Effector CD8-positive, alpha-beta T cell (primary cell): ENCODE measurements at places on chromosomes 4 and X.

DNA sequence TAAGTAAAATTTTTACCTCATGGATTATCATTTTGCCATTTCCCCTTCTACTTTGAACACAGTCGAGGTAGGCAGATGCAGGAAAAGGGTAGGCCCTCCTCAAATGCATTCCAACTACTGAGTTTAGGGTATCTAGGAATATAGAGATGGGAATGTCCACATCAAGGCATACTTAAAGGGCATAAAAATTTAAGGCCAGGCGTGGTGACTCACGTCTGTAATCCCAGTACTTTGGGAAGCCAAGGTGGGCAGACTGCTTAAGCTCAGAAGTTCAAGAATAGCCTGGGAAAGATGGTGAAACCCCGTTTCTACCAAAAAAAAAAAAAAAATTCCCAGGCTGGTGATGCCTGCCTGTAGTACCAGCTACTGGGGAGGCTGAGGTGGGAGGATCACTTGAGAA is 146.5 kb downstream of the PDGFC start:
- DNase-seq: no peak

DNA sequence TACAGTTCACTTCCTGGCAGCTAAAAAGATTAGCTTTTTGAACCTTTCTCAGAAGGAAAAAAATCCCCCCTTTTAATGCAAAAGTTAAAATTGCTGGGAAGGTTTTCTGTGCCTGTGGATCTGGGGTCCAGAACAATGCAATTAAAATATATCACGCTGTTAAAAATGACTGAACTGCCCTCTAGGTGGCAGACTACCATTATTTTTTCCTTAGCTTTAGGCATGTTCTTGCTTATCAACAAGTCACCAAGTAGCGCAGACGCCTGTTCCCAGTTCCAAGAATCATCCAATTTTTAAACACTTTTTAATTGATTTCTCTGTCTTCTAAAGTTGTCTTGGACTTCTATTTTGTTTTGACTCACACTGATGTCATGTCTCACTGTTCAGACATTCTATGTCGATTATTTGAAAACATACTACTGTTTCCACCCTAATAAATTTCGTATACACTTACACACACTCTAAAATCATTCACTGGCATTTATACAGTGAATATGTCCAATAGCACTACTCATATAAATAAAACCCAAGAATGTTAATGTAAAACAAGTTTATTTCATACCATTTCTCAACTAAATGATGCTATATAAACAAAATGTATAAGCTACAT is 661.6 kb downstream of the RAPGEF2 start:
- no peak for DNase-seq

DNA sequence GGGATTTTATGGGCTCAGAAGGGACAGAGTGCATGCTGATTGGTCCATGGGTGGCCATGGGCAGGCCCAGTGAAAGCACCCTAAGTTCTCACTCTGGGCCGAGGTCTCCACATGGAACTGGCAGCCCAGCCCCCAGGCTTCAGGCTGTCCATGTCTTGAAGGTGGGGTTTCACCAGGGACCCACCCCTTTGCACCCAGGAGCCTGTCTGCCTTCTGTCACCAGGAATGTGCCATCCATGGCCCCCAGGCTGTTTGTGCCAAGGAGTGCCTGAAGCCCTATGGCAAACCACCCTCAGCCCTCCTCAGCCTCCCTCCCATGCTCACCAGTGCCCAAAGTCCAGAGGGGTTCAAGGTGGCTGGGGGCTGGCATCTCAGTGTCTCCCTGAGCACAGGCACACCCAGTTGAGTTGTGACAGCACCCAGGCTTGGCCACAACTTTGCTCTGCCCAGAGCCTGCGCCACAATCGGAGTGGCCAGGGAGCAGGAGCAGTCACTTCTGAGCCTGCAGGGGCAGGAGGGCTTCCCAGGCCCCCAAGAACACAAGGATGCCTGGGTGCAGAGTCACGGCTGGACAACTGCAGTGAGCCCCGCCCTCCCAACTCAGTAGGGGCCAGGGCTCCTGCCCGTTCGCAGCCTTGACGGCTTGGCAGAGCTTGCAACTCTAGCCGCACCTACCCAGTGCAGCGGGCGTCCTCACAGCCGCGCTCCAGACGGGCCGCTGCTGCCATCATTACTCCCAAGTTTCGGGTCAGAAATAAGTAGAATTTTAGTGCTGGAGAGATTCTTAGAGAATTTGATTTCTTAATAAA is 185.3 kb upstream of the NUDT6 start:
- no peak for DNase-seq

GRCh38 chr4:41611124-41611838 is 73.3 kb downstream of the LIMCH1 start:
- no peak for DNase-seq

DNA sequence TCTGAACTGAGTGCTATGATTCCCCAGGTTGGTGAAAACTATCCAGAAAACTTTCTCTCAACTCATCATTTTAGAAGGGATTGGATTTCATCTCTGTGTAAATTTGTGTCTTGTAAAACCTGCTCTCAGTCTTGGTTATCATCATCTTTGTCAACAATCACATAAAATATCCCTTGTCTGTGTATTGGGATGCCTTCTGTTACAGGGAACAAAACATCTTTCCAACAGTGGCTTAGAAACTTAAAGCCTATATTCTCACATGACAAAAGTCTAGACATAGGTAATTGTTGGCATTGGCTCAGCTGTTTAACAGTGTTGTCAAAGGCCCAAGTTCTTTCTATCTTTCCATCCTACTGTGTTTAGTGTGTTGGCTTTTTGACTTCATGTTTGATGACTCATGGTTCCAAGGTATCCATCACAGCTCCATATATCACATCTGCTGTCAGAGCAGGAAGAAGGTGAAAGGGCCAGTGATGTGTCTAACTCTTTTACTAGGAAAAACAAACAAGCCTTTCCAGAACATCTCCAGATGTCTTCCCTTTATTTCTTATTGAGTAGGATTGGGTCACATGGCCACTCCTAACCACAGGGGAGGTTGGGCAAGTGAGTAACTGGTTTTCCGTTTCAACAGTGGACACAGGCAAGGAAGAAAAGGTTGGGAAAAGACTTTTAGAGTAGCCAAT is 65.0 kb downstream of the PHEX start:
- no peak for DNase-seq

DNA sequence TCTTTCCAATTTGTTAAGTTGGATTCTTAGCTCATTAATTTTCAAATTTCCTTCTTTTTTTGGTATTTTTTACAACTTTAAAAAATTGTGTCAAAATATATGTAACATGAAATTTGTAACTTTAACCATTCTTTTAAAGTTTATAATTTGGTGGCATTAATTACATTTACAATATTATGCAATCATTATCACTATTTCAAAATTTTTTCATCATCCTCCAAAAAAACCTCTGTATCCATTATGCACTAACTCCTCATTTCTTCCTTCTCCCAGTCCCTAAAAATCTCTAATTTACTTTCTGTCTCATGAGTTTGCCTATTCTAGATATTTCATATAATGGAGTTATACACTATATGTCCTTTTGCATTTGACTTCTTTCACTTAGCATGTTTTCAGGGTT is 4.7 kb upstream of the FAM47E start:
- no peak for DNase-seq

GRCh38 chr4:186118582-186118981 is 14.1 kb downstream of the FAM149A start:
- DNase-seq: no peak

- DNase-seq: no peak
These were observed 8.1 kb upstream of the TBC1D1 start for GRCh38 chr4:37882665-37883296.

DNA sequence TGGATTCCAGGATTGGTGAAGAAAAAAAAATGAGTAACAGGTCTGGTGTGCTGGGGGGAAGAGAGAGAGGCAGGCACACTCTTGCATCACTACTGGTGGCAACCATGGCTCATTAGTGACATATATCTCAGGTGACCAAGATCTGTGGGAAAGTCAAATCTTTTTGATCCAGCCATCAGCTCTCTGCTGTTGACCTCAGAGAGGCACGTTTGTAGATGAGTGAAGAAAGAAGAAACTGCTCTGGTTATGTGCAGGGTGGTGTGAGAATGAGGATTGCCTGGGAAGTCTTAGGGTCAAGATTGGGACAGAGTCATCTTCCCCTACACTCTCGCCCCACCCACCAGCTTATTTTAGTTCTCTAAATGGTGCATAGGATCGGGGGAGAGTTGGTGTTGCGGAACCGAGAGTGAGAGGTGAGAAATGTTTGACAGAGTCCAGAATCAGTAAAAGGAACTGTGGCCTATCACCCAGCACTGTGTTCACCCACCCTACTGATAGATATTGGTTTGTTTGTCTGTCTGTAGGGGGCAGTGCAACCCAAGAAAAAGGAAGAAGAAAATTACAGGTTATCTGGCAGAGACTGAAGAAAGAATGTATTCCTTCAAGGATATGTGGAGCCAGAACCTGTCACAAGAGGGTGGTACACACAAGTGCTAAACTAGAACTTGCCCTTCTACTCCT is 21.9 kb downstream of the ARMCX6 start:
- no peak for DNase-seq

DNA sequence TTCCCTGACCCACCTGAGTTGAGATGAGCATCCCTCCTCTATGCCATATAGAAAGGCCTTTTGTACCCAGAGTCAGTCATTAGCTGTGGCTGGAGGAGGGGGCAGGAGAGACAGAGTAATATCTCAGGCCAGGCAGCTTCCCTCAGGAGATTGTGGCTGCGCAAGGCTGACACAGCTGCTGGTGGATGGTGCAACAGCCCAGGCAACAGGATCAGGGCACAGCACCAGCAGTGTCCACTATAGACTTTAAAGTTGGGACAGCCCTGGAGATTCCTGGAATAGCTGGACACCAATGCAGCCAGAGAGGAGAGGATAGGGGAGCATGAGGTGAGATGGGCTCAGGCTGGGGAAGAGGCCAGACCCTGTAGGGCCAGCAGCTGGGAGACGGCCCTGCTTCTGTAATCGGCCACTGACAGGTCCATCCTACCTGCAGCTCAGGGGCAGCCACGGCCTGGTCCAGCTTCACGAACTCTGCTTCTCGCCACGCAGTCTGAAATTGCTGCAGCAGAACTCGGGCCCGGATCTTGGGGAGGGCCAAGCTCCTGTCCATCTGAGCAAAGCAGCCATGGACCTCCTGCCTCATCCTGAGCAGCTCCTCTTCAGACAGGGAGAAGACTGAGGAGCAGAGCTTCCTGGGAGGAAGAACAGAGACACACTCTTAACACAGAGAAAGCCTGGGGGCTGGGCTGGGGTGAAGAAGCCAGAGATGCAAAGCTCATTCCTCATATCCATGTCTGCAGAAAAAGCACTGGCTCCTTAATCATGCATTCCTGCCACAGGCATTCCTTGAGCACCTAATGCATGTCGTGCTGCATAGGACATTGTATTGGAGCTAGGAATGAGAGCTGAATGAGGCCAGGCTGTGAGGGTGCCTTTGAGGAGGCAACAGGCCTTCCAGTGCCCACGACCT is 90.1 kb downstream of the EVC2 start:
- no peak for DNase-seq

DNA sequence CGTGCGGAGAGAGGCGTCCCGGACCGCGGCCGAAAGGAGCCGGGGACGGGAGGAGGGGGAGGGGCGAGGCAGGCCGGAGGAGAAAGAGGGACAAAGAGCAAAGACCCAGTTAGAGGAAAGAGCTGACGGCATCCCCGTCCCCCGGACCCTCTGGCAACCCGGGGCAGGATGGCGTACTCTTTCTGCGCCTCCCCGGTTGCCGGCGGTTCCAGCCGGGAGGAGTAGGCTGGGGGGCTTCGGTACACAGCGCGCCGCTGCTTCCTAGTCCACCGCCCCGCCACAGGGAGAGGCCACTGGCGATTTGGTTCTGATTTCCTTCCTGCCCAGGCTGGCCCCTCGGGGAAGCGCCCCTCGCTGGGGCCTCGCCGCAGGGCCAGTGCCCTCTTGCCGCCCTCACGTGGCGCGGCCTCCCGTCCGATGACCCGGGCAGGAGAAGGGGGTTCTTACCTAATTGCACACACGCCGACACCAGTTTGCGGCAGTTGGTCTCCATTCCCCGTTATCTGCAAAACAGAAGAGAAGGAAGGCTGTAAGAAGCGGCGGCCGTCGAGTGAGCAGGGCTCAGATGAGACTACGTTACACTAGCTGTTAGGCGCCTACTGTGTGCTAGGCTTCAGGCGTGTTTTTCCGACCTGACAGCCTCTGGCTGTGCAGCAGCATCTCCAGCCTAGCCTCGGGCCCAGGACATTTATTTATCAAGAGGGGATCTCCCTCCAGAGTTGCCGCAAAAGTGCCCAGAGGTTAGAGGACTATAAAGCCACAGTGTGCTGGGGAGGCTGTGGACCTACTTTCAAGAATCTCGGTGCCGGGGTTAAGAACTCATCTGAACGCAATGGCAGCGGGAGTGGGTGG is 9.9 kb upstream of the PITX2 start:
- DNase-seq: no peak

- no peak for DNase-seq
These were observed 5.2 kb downstream of the FOXO4 start for GRCh38 chrX:71100581-71101505.

- no peak for DNase-seq
These were observed 22.9 kb upstream of the PUDP start for GRCh38 chrX:7170898-7171297.

DNA sequence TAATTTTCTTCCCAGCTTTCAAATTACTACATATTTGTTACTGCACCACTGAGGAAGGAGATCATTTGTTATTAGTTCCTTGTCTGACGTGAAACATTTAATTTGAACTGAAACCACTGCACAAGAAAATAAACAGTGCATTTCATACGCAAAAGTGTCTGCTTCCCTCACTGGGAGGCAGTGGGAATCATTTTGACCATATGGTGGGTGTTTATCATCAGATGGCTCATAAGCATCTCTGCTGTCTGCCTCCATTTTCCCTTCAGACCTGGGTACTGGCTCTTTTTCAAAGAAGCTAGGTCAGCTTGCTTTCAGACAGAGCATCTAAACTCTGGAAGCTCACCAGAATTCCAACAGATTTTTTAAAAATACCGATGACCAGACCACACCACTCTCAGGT is 135.2 kb downstream of the PCDH19 start:
- no peak for DNase-seq

DNA sequence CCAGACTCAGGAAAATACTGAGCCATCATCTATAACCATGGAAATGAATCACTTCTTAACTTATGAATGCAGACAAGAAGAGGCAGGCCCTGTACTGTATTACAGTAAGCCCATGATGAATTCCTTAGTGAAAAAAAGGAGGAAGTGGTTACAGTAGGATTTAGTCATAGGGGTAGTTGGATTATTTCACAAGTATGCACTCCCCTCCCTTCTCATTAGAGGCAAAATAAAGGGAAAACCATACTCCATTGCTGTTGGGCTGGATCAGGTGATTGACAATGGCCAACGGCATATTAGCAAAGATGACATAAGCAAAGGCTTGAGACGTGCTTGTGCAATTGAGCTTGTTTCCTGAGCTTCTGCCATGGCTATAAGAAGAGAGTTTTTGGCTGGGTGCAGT is 181.1 kb upstream of the PRPS2 start:
- DNase-seq: no peak

DNA sequence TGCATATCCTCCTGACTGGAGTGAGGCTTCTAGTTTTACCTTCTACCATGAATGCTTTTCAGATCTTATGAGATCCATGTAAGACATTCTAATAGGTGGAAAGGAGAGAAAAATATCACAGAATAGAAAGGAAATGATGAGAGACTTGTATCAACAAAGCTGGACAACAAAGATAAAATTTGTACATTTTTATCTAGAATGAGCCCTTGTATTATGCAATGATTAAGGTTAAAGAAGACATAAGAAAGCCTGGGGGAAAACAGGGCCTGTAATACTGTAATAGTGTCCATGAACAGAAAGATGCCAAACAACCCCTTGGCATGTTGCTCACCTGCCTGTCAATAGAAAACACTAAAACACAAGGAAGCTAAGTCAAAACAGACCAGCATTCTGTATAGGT is 44.2 kb upstream of the SCRG1 start:
- DNase-seq: no peak

GRCh38 chr4:6676722-6677558 is 16.7 kb upstream of the S100P start:
- no peak for DNase-seq
